Right atrium auricular region (tissue), 2 donors: ENCODE measurements at places on chromosomes 6 and 20.

- DNase-seq, result peak; percentile 13
Observed at GRCh38 chr20:44196271-44196670, 9.3 kb upstream of the JPH2 start.

- DNase-seq, result no peak
Observed at GRCh38 chr20:57592263-57593092, 27.7 kb downstream of the ZBP1 start.

- DNase-seq, result no peak
Observed at GRCh38 chr20:33850159-33850558, 39.0 kb downstream of the CHMP4B start.

DNA sequence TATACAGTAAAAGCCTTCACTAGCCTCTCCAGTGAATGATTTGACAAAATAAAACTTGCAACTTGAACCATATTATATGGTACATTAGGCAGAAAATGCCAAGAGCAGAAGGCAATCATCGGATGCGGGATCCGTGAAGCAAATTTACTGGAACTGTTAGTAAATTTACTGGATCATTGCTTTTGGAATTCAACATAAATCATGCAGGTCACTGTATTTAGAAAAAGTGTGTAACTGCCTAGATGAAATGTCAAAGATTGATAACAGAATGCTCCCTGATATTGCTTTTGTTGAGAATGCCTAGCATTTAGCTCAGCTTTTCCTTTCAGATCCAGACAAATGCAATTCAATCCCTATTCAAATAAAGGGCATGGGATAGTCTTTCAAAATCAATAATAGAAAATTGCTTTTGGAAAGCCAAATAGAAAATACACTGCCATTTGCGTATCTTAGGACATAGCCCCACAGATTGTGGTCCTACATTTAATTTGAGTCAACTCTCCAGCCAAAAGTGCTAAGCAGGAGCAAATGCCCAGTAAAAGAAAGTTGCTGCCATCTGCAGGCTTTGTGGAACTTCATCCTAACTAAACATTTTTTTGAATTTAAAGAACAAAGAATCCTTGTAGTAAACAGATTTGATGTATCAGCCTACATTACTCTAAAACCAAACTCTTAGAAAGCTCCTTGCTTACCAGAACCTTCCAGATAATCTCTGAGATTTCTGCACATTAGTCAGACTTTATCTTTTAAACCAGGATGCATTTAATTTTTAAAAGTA, 109.5 kb upstream of the HSF2 start:
- no peak for DNase-seq
